Activated B cell treated with CpG ODN at 0.5 μM for 24 hours (primary cell): ENCODE measurements at places on chromosomes 3 and 15. TPM values are rescaled to one million over a fixed set of nuclear protein-coding genes. Genes with fewer than 3 reads are reported as not detected.

DNA sequence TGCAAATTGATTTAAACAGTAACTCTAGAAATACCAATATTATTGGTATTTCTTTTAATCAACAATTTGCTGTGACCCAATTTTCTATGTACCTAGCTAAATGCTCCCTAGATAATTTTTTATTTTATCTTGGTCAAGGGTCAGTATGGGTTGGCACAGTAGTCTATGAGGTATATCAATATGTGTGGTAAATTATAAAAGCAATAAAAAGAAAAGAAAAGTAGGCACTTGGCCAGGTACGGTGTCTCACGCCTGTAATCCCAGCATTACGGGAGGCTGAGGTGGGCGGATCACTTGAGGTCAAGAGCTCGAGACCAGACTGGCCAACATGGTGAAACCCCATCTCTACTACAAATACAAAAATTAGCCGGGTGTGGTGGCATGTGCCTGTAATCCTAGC, 34.0 kb upstream of the STIMATE start:
- H3K36me3 ChIP-seq, result peaks cover 40% of the 10 kb centered on the region
- H3K4me3 ChIP-seq, result no peak overlapping the region
- no peaks in the 10 kb centered on the region for H3K27me3 ChIP-seq
- H3K4me1 ChIP-seq, result peaks cover 28% of the 10 kb centered on the region
- H3K27ac ChIP-seq, result peak overlapping the region; percentile 87

DNA sequence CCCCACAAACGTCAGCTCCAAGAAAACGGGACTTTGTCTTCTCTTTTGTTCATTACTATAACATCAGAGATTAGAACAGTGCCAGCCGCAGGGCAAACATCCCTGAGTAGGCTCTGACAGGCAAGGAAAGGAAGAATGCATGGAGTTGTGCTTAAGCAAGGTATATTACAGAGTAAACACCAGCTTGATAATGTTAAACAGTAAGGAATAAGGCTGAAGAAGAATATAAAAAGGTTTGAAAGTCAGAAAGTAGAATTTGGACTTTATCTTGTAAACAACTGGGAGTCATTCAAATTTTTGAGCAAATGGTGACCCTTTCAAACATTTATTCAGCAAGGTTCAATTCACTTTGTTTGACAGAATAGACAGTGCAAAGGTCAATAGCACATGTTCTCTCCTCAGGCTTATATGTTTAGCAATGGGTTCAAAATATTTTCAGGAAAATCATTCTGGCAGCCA, 11.0 kb downstream of the GABPB1 start:
- no peak overlapping the region for H3K27ac ChIP-seq
- H3K27me3 ChIP-seq, result no peaks in the 10 kb centered on the region
- H3K4me3 ChIP-seq, result no peak overlapping the region
- H3K4me1 ChIP-seq, result peaks cover 30% of the 10 kb centered on the region
- H3K36me3 ChIP-seq, result peaks cover 18% of the 10 kb centered on the region
- DNase-seq, result no peak

DNA sequence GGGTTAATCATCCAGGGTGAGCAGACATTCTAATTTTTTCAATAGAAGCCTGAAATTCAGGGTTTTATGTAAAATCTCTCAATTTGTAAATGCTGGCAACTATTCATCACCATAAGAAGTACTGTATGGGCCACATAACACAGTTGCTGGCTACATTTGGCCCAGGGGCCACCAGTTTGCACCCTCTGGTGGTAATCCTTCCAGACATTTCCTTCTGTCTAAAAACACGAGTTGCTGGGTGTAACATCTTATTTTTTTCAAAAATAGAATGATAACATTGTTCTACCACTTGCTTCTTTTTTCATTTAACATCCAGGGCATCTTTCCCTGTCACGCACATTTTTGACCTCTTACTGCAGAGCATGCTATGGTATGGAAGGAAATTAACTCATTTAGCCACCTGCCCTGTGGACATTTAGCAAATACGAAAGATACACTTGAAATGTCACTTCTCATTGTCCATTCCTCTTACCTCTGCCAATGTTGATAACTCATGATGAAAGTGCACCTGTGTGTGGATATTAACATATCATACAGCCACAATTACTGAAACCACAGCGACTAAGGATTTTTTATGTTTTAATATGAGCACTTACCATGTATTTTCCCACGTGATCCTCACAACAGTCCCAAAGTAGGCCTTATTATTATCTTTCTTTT, 117.5 kb upstream of the ARHGEF3 start:
- peaks cover 85% of the 10 kb centered on the region for H3K4me1 ChIP-seq
- peak overlapping the region; percentile 66 for H3K27ac ChIP-seq
- H3K27me3 ChIP-seq, result no peaks in the 10 kb centered on the region
- no peak for DNase-seq

DNA sequence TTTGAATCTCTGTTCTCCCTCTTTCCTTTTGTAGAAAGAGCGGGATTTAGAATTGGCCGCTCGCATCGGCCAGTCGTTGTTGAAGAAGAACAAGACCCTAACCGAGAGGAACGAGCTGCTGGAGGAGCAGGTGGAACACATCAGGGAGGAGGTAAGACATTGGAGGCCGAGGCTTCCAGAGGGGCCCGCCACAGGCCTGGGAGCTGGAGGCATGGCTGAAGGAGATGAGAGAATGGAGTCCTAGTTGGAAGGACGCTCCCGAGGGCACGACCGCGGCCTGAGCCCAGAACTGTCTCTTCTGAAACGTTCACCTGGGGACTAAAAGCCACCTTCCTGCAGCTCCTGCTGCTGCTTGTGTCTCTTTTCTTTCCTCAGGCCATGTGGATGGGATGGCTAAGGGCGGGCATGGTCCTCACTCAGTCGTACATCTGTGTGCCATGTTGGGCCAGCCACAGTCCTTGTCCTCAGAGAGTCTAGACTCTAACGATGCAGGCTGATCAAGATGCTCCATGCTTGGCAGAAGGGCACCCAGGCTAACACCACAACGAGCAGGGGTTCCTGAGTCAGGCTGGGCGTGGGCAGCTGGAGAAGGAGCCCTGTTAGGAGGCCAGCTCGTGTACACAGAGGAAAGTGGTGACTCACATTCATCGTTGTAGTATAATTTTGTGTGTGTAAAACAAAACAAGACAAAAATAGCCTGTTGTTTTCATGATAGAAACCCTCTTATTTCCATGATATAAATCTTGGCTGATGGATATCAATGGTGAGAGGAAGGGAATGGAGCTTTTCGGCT, 81.1 kb downstream of the CCK start:
- DNase-seq, result no peak
- no peak overlapping the region for H3K27ac ChIP-seq
- H3K4me3 ChIP-seq, result no peak overlapping the region

GRCh38 chr15:75348562-75349350, 1.9 kb downstream of the NEIL1 start:
- H3K27me3 ChIP-seq, result peaks cover 1% of the 10 kb centered on the region
- H3K36me3 ChIP-seq, result peaks cover 11% of the 10 kb centered on the region
- peak overlapping the region; percentile 18 for H3K27ac ChIP-seq
- H3K4me1 ChIP-seq, result peaks cover 46% of the 10 kb centered on the region

Gene IL20RB
- total RNA-seq, result 0.98 and 1.5 TPM in 2 replicates

- H3K4me1 ChIP-seq, result no peaks in the 10 kb centered on the region
- no peak overlapping the region for H3K27ac ChIP-seq
- no peak for DNase-seq
- peaks cover 18% of the 10 kb centered on the region for H3K27me3 ChIP-seq
- no peak overlapping the region for H3K4me3 ChIP-seq
Observed at GRCh38 chr15:80840182-80841130, 61.3 kb downstream of the CEMIP start.

GRCh38 chr3:150286390-150287147, 121.5 kb upstream of the TSC22D2 start:
- no peak overlapping the region for H3K27ac ChIP-seq
- no peak for DNase-seq
- no peaks in the 10 kb centered on the region for H3K4me1 ChIP-seq
- H3K36me3 ChIP-seq, result no peaks in the 10 kb centered on the region
- peaks cover 21% of the 10 kb centered on the region for H3K27me3 ChIP-seq

Gene TMEM115
- total RNA-seq, result 18.7 and 19.6 TPM in 2 replicates

GRCh38 chr15:30953731-30954378, 37.6 kb downstream of the MTMR10 start:
- H3K4me1 ChIP-seq, result peaks cover 6% of the 10 kb centered on the region
- no peak overlapping the region for H3K4me3 ChIP-seq
- H3K27me3 ChIP-seq, result no peaks in the 10 kb centered on the region
- peaks cover 94% of the 10 kb centered on the region for H3K36me3 ChIP-seq
- H3K27ac ChIP-seq, result peak overlapping the region; percentile 13

Gene SERPINI2
- total RNA-seq, result not detected in 2 replicates

DNA sequence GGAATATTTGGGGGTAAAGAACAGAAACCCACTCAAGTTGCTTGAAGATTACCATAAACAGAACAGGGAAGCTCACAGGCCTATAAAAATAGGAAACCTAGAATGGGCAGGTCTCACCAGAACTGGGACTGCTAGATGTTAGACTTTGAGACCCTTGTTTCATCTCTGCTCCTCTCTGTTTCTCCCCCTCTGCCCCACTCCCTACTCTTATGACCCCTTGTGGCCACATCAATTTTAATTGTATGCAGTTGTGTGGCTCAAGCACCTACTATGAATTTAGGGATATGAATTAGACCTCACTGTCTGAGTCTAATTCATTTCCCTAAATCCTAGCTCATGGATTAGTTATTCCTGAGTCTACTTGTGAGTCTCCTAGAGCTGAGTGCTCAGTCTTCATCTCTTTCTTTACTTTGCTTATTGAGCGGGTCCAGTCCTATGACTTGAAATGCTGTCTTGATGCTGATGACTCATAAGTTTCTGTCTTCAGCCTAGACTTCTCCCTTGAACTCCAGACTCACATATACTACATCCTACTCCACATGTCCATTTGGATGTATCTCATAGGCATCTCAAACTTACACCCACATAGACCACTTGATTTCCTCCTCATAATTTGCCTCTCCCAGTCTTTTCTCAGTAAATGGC, 78.7 kb downstream of the ITPR1 start:
- no peak for DNase-seq
- H3K4me3 ChIP-seq, result no peak overlapping the region
- peaks cover 64% of the 10 kb centered on the region for H3K4me1 ChIP-seq
- peak overlapping the region; percentile 69 for H3K27ac ChIP-seq

DNA sequence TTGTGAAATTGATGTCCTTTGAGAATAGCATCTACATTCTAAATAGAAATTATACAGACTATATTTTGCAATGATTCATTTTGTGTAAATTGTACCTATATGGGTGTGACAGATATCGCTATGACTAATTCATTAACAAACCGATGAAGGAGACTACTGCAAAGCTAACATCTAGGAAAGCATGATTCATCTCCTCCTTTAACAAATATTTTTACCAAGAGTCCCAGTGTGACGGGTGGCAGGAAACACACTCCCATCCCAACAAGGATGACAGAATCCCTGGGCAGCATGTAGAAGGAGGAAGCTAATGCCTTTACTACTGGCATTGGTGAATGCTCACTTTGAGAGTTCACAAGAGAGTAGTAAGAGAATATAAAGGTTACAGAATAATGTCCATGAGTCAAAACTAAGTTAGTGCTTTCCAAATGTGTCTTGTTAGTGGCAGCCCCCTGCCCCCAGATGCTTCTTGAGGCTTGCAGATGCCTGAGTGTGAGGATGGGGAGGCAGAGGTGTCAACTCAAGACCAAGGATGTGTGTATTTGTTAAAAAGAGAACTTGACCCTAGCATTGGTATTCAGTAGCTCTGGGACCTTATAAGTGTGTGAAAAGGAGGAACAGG, 180.6 kb downstream of the FMN1 start:
- H3K4me3 ChIP-seq, result no peak overlapping the region
- H3K27me3 ChIP-seq, result peaks cover 11% of the 10 kb centered on the region
- H3K36me3 ChIP-seq, result no peaks in the 10 kb centered on the region
- no peaks in the 10 kb centered on the region for H3K4me1 ChIP-seq
- no peak overlapping the region for H3K27ac ChIP-seq
- DNase-seq, result no peak

- H3K36me3 ChIP-seq, result no peaks in the 10 kb centered on the region
- H3K4me1 ChIP-seq, result no peaks in the 10 kb centered on the region
- no peak for DNase-seq
- no peak overlapping the region for H3K27ac ChIP-seq
Observed at GRCh38 chr3:55474213-55474632, 12.9 kb downstream of the WNT5A start.

DNA sequence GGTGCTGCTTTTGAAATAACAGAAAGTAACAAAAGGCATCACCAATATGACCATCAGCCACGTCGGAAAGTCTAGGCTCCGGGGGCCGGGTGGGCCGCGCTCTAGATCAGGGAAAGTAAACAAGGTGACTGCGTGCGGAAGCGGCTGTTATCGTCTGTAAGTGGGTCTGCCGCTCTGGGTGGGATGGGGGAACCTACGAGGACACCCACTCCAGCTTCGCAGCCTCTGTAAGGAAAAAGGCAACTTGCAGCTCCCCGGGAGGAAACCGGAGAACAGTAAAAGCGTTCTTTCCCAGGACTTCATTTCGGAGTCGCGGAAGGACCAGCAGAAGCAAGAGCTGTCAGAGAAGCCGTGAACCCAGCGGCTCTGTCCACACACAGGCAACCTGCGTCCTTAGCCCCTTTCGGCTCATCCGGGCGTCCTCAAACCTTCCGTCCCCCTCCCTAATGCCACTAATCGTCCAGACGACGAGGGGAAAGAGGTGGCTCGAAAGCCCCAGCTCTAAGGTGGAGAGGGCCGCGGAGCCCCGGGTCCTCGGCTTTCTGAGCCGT, 461 bp downstream of the XRN1 start:
- peak overlapping the region; percentile 97 for H3K4me3 ChIP-seq
- peaks cover 48% of the 10 kb centered on the region for H3K4me1 ChIP-seq
- peaks cover 40% of the 10 kb centered on the region for H3K36me3 ChIP-seq
- DNase-seq, result peak; percentile 34
- peak overlapping the region; percentile 98 for H3K27ac ChIP-seq

GRCh38 chr15:91967935-91968606, 114.6 kb downstream of the SLCO3A1 start:
- no peaks in the 10 kb centered on the region for H3K36me3 ChIP-seq
- no peaks in the 10 kb centered on the region for H3K4me1 ChIP-seq
- no peak for DNase-seq
- H3K27me3 ChIP-seq, result no peaks in the 10 kb centered on the region

Gene PIF1
- total RNA-seq, result 3.3 and 5.5 TPM in 2 replicates

DNA sequence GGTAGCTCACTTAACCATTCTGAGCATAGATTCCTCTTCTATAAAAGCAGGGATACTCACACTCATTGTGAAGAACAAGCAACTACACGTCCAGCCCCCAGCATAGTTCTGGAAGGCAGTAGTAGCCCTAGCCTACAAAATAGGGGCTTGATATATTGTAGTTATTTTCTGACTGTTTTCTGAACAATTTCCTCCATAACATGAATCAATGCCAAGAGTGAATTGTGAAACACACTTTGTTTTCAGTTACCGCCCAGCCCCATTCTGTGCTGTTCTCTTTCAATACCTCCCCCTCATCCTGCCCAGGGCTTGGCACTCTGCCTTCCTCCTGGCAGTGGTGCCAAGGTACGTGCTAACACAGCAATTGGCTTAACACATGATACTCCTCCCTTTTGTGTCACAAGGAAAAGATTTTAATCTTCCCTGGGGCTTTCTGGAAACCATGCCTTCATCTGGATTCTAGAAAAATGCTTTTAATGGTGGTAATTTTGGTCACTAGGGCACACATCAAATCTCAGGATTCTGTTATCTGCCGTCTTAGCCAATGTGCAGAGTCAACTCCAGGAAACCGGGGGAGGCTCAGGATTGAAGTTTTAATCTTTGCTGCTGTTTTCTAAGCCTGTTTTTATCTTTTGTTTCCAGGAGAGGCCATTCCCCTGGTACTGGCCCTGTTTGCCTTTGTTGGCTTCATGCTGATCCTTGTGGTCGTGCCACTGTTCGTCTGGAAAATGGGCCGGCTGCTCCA, 37.2 kb downstream of the IL20RB start:
- no peak for DNase-seq
- H3K4me1 ChIP-seq, result no peaks in the 10 kb centered on the region
- H3K27ac ChIP-seq, result no peak overlapping the region
